ENCODE measurements at places on chromosomes 13 and 19. TPM values are rescaled to one million over a fixed set of nuclear protein-coding genes. Genes with fewer than 3 reads are reported as not detected.

DNA sequence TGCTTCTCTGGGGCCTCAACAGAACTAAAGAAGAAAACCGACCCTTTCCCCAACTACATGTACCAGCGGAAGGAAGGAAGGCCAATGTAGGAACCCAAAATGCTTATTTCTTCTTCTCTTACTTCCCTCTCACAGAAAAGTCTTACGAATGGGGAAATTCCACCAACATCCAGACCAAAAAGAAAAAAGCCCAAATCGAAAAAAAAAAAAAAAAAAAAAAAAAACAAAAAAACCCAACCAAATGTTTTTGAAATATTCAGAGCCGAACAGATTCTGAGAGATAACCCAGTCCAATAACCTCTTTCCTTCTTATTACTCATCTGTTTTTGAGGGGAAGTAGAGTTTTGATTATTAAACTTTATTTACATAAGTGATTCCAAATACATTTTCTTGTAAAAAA, 3.9 kb downstream of the PPM1N start:
- H3K4me1 ChIP-seq: peaks cover 41% of the 10 kb centered on the region
- no peak overlapping the region for H3K27ac ChIP-seq
- H3K4me3 ChIP-seq: no peak overlapping the region
- no peak for DNase-seq

GRCh38 chr19:9144920-9145319, 4.7 kb downstream of the ZNF317 start:
- H3K4me3 ChIP-seq: no peak overlapping the region
- no peak for DNase-seq
- H3K27me3 ChIP-seq: no peaks in the 10 kb centered on the region
- H3K27ac ChIP-seq: no peak overlapping the region
- H3K4me1 ChIP-seq: peaks cover 32% of the 10 kb centered on the region
- H3K36me3 ChIP-seq: peaks cover 82% of the 10 kb centered on the region

DNA sequence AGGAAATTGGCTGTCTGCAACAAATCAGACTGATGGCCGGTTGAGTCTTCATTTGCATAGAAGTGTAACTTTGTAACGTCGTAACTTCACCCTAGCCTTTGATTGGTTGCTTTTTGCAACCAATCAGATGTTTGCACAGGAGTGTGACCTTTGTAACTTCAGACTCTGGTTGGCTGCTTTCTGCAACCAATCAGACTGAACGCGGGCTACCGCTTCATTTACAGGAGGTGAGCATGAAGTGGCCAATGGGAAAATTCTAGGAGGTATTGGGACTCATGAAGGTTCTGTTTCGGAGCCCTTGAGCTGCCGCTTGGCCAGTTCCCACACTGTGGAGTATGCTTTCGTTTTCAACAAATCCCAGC, 441 bp upstream of the ZNF559 start:
- peaks cover 49% of the 10 kb centered on the region for H3K36me3 ChIP-seq
- DNase-seq: peak; percentile 61
- H3K4me3 ChIP-seq: peak overlapping the region; percentile 85
- H3K4me1 ChIP-seq: peaks cover 33% of the 10 kb centered on the region
- peak overlapping the region; percentile 94 for H3K27ac ChIP-seq

DNA sequence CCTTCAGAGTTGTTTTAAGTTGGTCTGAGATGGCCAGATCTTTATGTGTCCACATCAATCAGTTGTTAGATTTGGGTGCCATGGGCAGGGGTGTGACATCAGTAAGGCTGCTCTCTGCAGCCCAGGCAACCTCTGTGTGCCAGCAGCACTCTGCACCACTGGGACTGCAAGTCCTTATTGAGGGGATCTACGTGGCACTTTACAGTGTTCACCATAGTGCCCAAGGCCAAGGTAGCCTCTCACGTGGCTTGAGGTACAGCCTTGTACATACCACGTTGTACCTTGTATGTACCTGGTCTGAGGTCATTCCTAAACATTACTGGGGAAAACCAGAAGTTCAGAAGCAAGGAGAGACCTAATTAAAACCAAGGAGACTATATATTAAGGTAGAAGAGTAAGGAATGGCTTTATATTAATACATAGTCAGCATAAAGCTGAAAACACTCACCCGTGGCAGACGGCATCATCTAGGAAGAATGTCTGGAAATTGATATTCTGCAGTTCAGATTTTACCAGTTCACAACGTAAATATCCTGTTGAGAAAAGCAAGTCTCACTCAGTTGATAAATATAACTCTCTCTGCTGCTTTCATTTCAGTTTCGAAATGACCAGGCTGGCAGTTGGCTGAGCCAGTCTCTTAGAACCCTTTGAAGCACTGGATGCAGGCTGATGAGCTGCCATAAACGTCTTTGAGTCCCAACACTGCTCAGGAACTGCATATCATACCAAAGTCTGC, 128.8 kb downstream of the ZDHHC20 start:
- peaks cover 31% of the 10 kb centered on the region for H3K4me1 ChIP-seq
- peaks cover 8% of the 10 kb centered on the region for H3K36me3 ChIP-seq
- peak; percentile 30 for DNase-seq
- no peak overlapping the region for H3K4me3 ChIP-seq
- H3K27ac ChIP-seq: peak overlapping the region; percentile 25

DNA sequence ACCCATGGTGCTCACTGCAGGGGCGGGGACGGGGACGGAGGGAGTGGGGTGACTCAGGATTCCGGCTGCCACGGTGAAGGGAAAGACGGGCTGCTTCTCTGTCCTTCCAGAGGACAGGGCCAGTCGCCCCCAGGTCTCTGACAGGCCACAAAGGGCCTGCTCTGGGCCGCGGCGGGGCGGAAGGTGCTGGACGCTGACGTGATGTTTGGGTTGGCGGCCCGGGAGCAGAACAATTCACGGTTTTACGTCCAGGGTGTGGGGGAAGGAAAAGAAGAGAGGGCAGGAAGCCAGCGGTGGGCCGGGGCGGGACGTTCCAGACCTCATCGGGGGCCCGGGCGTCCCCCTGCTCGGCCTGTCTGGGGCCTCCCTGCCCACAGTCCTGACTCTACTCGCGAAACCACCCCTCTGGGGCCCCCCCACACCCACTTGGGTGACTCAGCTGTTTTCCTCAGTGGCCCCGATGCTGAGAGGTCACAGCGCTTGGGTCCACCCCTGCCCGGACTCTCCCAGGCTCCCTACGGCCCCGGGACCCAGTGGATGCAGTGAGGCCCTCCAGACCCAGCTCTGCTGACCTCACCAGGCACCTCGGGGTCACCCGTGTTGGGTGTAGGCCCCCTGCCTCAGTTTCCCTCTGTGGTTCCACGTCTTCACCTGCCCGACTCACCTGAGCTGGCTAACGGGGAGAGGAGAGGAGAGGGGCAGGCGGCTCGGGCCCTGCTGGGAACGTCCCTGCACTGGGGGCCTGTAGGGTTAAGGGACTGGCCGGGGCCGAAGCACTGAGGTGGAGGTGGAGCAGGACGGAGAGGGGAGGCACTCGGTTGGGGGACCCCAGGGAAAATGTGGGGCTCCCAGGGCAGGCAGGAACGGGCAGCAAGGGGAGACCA, 29.2 kb downstream of the PIP5K1C start:
- H3K4me3 ChIP-seq: no peak overlapping the region
- H3K27me3 ChIP-seq: no peaks in the 10 kb centered on the region
- H3K36me3 ChIP-seq: no peaks in the 10 kb centered on the region
- DNase-seq: no peak

DNA sequence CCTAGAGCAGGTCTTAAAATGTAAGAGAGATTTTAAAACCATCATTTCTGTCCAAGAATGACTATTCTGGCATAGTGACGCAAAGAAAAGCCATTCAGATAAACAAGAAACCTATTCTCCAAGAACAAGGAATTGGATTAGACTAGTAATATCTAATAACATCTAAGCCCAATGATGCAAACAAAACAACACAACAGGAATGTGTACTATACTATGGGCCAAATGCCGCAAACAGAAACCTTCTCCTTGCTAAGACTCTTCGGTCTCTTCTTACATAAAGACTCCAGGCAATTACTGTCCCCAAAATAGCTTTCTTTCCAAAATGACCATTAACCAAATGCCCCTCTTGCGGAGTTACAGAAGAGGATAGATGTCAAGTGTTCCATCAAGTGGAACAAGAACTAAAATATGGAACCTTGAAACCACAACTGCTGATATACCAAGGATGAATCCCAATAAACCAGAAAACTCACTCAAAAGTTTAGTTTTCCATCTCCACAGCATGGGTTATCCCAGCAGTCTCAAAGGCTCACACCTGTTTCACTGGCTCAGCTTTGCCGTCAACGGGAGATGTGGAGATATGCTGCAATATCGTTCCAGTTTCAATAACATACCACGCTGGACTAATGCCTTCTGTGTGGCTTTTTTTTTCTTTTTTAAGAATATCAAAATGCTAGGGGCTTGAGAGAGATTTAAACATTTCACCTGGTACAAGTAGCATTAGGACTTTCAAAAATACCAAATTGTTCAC, 76.2 kb downstream of the FOXO1 start:
- H3K27ac ChIP-seq: peak overlapping the region; percentile 85
- no peaks in the 10 kb centered on the region for H3K27me3 ChIP-seq
- no peak overlapping the region for H3K4me3 ChIP-seq
- peaks cover 19% of the 10 kb centered on the region for H3K36me3 ChIP-seq

- H3K4me1 ChIP-seq: no peaks in the 10 kb centered on the region
- H3K36me3 ChIP-seq: peaks cover 81% of the 10 kb centered on the region
- DNase-seq: no peak
- no peaks in the 10 kb centered on the region for H3K27me3 ChIP-seq
- no peak overlapping the region for H3K27ac ChIP-seq
- H3K4me3 ChIP-seq: no peak overlapping the region
These were observed 4.4 kb upstream of the C19orf18 start for GRCh38 chr19:57978586-57979289.

- H3K36me3 ChIP-seq: peaks cover 40% of the 10 kb centered on the region
- DNase-seq: no peak
- H3K4me3 ChIP-seq: peak overlapping the region; percentile 37
- peaks cover 77% of the 10 kb centered on the region for H3K4me1 ChIP-seq
These were observed 19.8 kb downstream of the STK24 start for GRCh38 chr13:98556968-98557631.

DNA sequence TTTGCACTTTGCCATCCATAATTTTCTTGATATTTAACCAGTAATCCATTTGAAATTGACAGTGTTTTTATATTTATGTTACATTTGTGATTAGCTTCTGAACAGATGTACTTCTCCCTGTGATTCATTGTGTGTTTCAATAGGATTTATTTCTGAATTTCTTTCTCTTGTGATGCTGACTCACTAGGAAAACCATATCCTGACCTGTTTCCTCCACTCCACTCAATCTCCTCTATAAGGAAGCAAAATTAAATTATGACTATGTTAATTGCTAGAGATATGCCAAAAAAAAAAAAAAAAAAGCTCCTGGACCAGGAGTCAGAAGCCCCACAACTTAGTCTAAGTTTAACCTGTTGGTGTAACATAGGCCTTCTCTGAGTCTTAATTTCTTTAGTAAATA, 614.6 kb upstream of the SPRY2 start:
- H3K27me3 ChIP-seq: no peaks in the 10 kb centered on the region
- no peak overlapping the region for H3K4me3 ChIP-seq
- H3K4me1 ChIP-seq: no peaks in the 10 kb centered on the region
- H3K36me3 ChIP-seq: no peaks in the 10 kb centered on the region

DNA sequence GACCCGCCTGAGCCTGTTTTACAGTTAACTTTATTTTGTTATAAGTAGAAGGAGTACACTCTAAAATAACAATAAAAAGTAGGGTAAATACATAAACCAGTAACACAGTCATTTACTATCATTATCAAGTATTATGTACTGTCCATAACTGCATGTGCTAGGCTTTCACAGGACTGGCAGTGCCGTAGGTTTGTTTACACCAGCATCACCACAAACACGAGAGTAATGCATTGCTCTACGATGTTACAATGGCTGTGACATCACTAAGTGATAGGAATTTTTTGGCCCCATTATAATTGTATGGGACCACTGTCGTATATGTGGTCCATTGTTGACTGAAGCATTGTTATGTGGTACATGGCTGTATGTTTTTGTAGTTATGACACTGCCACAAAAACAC, 41.3 kb upstream of the SLC7A9 start:
- peaks cover 23% of the 10 kb centered on the region for H3K36me3 ChIP-seq
- no peaks in the 10 kb centered on the region for H3K4me1 ChIP-seq
- DNase-seq: no peak
- H3K27ac ChIP-seq: no peak overlapping the region

Gene TNNI3
- not detected for total RNA-seq

Gene MUC16
- total RNA-seq: not detected

Gene ZNF132
- total RNA-seq: 5.3 TPM

Gene MEIS3
- total RNA-seq: not detected

Gene LAIR1
- total RNA-seq: 59.3 TPM

Gene SHISA2
- total RNA-seq: 0.35 TPM

Measured in activated CD4-positive, alpha-beta T cell treated with anti-CD3 and anti-CD28 coated beads, Interleukin-2, amount 10 ng/mL, durations not matched to agents 7 days and 5 days (primary cell).